ENCODE measurements at places on chromosomes 2 and 18.
A peak's percentile ranks its signal among the peaks of the same experiment; 100 is the strongest.

DNA sequence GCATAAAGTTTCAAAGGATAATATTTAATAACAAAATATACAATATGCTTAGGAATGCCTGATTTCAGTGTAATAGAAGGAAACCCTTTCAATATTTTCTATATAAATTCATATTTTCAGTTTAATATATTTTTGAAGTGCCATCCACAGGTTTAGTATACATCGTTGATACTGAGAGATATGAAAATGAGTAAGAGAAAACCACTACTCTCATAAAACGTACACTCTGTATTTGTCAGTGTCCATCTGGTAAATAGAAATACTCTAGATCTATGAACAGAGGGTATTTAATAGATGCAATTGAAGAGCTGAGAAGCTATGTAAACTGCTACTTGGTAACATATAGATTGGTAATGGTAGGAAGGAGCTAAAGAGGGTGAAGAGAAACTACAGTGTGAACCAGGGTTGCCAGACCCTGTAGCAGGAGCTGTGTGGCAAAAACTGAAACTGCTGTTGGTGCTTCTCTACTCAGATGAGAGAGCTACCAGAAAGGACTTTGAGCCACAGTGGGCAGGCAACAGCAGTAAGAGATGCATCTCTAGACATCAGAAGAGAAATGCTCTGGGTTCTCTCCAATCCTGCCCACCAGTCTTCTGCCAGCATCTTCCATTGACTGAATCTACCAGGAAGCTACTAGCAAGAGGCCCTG lies 187.4 kb downstream of the CCDC102B start:
- DNase-seq: no peak

DNA sequence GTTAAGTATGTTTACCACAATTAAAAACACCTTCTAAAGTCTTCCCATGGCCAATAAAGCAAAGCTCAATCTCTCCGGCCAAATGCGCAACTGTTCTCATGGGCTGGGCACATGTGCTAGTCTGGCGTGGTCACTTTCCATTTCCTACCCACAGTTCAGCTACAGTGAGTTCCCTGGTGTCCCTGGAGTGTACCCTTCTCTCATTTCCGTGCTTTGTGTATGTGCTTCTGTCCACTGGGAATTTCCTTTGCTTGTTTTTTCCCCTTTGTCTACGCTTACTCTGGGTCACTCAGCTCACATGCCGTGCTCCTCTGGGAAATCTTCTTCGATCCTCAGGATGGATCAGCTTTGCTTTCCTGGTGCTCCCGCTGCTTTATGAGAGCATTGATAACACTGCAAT lies 69.6 kb upstream of the GYPC start:
- no peak for DNase-seq

DNA sequence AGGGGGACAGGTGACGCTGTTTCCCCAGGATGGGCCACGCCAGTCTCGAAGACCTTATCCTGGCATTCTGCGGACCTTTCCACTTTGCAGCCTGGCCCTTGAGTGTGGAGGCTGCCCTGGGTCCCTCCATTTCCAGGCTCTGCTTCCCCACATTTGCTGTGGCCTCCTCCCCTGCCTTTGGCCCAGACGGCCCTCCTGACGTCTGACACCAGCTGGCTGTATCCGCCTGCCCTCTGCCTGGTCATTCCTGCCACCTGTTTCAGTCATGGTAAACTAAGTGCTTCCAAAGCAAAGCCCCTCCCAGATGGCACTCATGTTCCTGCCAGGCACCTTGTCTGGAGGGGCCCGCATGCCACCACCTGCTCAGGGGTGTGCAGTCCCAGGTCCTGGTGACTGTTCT lies 95.1 kb downstream of the ASB1 start:
- DNase-seq: no peak

DNA sequence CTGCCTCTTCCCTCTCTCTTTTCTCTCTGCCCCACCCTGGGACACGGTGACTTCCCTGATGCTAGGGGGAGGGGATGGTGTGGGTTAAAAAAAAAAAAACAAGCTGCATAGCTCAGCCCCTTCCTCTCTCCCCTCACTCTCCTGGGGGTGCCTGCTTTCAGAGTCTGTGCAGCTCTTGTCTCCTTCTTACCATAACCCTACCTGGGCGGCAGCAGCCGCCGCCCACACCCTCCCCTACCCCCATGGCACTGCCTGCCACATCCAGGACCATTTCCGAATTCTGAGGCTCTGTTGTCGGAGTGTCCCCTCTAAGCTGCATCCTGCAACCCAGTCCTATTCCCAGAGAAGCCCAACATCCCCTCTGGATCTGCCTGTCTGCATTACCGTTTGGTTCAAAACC lies 16.0 kb downstream of the TTC32 start:
- no peak for DNase-seq

- no peak for DNase-seq
Observed at GRCh38 chr2:72004201-72004915, 143.3 kb downstream of the CYP26B1 start.

DNA sequence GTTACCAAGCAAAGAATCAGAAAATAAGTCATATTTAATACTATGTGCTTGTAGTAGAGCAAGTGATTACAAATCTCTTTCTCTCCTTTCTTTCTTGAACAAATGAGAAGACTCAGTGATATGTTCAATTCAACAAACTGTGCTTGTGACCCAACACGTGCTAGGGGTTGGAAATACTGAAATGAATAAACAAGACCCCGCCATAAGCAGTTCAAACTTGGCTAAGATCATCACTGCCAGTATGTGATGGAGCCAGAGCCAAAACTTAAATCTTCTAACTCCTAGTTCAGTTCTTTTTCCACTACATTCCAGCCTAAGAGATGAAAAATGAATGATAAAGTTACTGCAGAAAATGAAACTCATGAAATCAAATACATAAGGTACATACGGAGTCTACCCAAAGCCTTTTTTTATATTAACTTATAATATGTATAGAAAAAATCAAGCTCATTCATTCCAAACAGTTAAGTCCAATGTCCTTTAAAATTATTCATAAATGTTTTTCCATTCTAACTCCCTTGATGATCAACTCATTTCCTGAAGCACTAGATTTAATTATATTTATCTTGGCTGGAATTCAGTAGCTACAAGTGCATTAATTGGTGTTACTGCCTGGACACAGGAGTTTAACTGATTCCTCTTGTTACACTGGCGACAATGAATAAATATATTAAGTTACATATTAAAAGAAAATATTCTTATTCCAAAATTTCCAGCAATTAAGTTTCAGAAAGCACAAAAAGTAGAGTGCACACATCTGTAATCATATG lies 36.0 kb downstream of the GALNT3 start:
- no peak for DNase-seq

DNA sequence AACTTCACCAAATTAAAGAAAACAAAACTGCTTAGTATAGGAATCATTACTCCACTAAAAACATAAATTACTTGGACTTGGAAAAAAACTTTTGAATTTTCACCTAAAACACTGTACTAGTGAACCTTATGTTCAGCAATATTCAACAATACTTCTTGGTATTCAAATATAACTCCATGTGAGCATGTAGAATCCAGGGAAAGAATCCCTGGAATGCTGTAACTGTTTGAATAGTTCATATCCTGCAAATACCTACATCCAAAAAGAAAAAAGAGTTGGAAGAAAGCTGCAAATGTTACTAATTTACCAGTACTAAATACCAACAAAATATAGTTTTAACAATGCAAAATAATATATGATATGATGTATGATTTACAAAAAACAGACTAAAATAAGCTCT lies 65.4 kb downstream of the IKZF2 start:
- DNase-seq: no peak

DNA sequence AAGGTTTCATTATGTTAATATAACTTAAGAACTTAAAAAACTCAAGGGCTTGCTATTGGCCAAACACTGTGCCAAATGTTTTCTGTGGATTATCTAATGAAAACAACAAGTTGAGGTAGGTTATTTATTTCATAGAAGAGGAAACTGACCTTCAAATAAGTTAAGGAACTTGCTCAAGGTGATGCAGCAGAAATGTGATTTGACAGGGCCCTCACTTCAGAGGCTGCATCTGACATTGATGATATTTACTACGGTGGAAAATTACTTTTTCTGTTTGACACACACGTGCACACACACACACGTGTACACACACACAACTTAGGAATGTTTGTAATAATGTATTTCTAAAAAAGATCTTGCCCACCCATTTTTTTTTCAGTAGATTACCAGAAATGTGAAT lies 137.2 kb upstream of the CXCR4 start:
- no peak for DNase-seq

GRCh38 chr18:76715012-76715610 lies 107.2 kb upstream of the ZNF236 start:
- no peak for DNase-seq

GRCh38 chr2:27313882-27314645 lies 5.8 kb upstream of the UCN start:
- no peak for DNase-seq

DNA sequence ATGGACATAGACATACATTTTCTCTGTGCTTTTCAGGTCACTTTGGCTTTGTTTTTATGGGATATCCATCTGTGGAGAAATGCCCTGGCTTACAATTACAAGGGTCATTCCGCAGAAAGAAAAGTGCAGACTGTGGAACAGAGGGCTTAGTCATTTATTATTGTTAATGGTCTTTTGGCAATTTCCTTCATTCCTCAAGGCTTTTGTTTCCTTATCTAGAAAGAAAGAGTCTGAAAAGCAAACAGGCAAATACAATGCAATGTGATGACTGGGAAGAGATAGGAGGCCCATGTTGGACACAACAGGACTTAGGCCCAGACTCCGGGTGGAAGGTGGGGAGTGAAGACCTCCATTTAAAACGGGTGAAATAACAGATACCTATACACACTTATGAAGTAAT lies 129.5 kb upstream of the CAVIN2 start:
- DNase-seq: no peak

DNA sequence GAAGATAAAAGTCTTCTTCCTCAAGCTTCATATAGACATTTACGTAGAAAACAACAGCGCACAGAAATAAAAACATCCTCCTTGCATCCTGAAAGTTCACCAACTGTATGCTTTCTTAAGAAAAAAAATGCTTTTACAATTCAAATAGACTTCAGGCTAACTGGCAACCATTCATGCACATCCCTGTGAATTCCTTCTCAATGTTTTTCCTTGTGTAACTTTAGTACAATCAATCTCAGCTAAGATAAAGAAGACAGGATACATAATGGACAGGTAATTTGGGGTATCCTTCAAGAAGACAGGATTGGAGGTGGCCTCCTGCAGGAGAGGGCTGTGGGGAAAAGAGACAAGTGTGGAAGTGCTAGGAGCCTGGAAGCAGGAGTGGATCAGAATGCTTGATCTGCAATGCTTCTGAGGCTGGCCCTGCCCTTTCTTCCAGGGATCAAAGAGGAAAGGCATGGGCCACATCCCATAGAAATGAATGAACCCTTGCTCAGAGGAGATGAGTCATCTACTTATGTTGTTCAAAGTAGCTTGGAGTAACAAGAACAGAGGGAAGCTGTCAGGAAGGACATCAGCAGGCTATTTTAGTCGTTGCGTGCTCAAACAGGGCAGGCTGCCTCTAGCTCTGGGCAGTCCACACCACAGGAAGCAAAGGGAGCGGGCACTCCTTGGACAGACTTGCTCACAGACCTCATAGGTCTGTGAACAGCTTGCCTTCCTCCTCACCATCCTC lies 126.6 kb downstream of the TMEM131 start:
- peak; percentile 92 for DNase-seq

DNA sequence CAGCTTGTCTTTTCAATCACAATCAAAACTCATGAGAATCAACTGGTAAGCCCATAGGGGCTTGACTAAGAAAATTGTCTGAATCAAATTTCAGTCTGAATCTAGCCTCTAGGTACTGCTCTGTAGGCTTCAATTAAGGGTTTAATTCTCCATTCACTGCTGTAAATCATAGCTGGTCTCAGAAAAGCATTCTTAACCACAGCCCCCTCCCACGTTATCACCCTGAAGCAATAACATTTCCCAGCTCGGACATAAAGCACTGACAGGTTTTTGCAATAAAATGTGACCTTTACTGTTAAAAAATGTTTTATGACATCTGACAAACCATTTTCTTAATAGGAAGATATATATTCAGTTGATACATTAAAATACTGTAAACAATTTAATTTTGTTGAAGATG lies 55.0 kb downstream of the LRP1B start:
- no peak for DNase-seq

- DNase-seq: no peak
Observed at GRCh38 chr18:39770399-39770798, 2184.6 kb upstream of the PIK3C3 start.

- no peak for DNase-seq
Observed at GRCh38 chr2:180871649-180872048, 108.8 kb upstream of the UBE2E3 start.

DNA sequence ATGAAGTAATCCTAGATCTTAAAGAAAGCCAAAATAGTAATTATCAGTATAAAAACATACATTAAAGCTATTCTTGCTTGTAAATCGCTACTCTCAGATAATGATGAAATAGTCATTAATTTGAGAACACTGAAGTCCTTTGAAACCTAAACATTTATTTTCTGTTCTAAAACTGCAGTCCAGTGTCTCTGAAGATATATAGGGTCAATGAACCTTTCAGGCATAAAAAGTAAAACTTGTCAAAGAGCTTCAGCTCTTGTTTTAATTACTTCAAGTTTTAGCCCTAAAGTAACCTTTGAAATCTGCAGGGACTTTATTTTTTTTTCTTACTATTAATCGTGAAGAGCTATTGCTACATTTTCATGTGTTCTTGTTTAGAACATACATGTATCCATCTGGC lies 116.3 kb downstream of the KYNU start:
- no peak for DNase-seq

DNA sequence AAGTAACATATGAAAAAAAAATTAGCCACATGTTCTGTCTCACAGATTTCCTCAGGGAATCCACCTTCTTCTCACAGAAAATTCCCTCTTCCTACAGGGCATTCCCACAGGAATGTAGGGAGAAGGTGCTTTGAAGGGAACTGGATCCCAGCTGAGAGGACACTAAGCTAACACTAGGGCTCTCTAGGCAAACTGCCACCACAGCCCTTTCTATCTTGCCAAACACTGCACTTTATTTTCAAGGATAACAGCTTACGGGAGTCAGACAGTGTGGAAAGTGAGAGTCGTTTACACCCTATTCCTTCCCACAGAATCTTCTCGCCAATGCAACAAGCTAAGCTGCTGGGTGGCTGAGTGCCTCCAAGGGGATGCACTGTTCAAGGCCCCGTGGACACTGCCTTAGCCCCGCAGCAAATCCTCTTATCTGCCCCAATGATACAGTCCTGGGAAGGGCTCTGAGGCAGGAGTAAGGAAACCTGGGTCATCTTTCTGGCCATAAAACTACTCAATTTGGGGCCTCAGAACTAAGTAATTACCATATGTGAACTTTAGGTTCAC lies 76.9 kb downstream of the CCDC93 start:
- DNase-seq: no peak

Data from NCI-H460 (cell line).